Kidney epithelial cell (primary cell): ENCODE measurements at places on chromosomes 6 and 20.

GRCh38 chr20:58941471-58941870 lies 39.6 kb upstream of the NELFCD start:
- DNase-seq = no peak

GRCh38 chr6:134520181-134521115 lies 202.5 kb upstream of the SGK1 start:
- DNase-seq = no peak

DNA sequence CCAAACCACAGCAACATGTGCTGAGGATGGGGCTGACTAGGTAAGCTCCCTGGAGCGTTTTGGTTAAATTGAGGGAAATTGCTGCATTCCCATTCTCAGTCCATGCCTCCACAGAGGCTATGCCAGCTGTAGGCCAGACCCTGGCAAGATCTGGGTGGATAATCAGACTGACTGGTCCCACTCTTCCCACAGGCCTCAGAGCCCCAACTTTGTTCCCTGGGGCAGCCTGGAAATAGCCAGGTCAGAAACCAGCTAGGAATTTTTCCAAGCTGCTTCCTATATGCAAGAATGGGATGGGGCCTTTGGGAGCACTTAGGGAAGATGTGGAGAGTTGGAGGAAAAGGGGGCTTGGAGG lies 1.5 kb upstream of the VEGFA start:
- DNase-seq = no peak

DNA sequence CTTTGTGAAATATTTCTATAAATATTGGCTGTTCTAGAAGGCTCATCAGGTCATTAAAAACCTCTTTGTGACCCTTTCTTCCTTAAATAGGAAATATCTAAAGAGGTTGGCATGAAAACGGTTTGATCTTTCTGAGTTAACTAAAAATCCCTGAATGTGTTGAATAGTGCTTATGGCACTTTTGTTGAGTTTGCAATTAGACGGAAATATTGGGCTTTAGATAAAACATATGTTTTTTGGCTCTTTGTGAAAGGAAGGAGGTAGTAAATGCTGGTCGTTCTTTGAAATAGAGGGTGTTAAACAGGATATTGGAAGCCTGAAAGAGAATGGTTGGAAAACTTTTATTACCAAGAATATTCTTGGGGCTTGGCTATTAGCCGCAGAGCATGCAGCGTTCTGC lies 163.0 kb downstream of the ARID1B start:
- no peak for DNase-seq

DNA sequence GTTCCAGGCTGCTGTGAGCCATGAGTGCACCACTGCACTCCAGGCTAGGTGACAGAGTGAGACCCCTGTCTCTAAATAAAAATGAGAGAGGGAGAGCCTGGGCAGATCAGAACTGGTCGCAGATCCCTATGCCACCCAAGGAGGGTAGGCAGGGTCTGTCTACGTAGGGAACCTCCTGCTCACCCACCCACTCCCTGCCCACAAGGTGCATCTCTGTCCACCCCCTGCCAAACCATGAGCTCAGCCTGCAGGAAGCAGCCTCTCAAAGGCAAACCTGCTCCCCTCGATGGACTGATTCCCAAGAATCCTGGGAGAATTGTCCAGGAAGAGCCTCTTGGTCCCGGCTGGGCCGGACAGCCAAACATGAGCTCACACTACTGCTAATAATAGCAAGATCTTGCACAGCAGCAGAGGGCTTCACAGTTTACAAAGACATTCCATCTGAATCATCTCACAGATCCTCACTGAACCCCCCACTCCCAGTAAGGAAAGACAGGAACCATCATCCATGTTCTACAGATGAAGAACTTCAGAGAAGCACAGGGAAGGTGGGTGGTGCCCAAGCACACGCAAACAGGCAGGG lies 27.8 kb upstream of the TLDC2 start:
- no peak for DNase-seq

GRCh38 chr20:38321959-38322598 lies 18.1 kb downstream of the BPI start:
- no peak for DNase-seq

DNA sequence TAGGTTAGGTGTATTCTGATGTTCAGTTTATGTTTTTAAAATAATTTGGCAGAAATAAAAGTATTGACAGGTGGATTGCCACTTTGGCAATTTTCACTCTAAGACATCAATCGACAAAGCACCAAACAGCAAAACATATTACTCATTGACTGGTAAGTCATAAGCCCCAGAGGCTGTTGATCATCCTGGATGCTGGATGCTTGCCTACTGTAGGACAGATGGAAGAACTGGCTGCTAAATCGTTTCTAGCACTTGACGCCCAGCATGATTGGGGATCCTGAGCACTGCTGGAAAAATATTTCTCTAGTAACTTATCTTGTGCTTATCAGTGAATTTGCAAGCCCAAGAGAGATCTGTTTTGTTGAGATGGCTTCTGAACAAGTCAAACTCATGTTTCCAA lies 1001.9 kb upstream of the FLRT3 start:
- DNase-seq = no peak

- DNase-seq = no peak
These were observed 17.1 kb downstream of the MYT1 start for GRCh38 chr20:64181391-64181790.

GRCh38 chr6:30172681-30173080 lies 9.3 kb downstream of the TRIM15 start:
- DNase-seq = no peak

DNA sequence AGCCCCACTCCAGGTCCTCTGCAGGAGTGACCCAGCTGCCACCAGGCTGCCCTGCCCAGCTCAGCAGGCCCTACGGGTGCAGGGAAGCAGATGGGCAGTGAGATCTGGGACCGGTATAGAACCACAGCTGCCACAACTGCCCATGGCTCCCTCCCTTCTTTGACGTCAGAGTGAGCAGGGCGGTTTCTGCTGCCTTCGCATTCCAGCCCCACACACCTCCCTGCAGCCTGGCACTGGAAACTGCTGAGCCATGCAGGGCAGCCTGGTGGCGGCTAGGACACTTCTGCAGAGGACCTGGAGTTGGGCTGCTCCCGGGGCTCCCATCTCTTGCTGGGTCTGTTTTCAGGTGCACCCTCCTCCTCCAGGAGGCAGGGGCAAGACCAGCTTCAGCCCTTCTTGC lies 101.6 kb upstream of the CD93 start:
- DNase-seq = no peak

- DNase-seq = no peak
These were observed 35.0 kb downstream of the RANBP9 start for GRCh38 chr6:13676551-13677156.

GRCh38 chr6:149246691-149247384 lies 70.7 kb upstream of the TAB2 start:
- no peak for DNase-seq

DNA sequence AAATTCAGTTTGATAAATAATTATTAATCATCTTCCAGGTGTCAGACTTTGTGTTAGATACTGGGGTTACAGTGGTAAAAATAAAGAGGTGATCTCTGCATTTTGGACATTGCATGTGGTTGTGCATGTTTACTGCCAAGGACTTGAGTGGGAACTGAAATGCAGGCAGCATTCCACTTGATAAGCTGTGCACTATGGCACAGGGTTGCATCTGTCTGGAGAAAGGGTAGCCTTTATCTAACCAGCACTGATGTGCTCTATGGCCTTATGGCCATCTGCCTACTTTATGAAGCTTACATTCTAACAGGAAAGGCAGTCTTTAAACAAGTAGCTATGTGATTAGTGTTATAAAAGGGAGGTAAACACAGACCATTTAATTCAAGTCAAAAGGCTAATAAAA lies 53.0 kb upstream of the MLIP start:
- DNase-seq = no peak

GRCh38 chr6:82624251-82624650 lies 260.6 kb downstream of the TPBG start:
- DNase-seq = no peak

GRCh38 chr6:163525926-163526325 lies 111.4 kb downstream of the QKI start:
- no peak for DNase-seq

DNA sequence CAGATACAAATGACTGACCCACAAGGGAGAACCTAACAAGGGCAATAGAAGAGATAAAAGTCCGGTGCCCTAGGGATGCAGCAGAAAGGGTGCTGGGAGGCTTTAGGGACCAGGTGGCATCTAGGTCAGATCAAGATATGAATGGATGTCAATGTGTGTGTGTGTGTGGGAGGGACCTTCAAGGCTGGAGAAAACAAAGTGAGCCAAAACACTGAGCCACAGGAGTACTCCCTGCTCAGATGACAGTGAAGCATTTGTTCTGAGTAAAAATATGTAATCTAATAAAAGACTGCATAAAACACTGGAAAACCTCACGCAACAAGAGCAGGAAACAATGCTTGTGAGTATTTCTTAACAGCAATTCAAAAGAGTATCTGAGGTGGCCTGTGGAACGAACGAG lies 28.2 kb downstream of the ZNF337 start:
- DNase-seq = no peak

GRCh38 chr6:168152980-168153379 lies 74.0 kb upstream of the FRMD1 start:
- DNase-seq = no peak

DNA sequence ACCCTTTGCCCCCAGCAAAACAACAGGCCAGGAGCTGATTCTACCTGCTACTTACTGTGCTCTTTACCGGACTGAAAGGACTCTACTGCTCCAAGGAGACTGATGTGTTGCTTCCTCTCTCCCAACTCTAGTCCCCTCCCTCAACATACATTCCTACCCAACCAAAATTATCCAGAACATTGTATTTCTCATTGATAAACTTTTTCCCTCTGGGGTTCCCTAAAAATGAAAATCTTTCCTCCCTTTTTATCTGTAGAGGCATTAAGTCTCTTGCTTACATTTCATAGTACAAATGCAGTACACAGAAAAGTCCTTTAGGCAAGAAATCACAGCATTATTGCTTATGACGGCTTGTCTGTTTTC lies 940 bp upstream of the HS3ST5 start:
- DNase-seq = no peak

- no peak for DNase-seq
These were observed 90.5 kb downstream of the SAMD3 start for GRCh38 chr6:130132286-130132701.

DNA sequence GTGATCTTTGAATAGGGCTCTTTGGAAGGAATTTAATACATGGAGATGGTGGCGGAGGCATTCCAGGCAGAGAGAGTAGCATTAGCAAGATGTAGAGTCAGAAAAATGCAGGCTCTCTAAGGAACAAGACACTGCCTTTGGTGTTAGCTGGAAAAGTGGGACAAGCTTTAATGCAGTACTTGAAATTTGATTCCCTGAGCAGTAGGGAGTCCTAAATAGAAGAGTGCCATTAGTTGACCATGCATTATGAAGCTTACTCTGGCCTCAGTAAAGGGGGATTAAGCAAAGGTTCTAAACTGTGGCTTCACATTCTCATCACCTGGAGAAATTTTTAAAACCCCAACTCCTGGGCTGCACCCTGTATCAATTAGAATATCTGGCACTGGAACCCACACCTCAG lies 494.8 kb upstream of the SOX4 start:
- no peak for DNase-seq

DNA sequence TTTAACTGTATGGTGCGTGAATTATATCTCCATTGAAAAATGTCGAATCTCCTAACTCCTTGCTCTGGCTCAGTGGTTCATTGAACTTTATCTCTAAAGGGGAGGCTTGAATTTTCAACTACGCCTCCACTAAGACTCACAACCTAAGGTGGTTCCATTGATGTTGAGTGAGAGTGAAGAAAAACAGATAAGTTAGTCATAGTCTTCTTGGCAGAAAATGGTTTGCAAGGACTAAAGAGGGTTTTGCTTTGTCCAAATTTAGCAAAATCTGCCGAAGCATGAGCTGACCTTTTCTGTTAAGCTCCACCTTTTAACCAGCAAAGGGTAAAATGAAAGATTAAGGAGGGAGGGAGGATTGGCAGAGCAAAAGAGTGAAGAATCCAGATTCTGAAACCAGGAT lies 290.2 kb upstream of the SPTLC3 start:
- no peak for DNase-seq

GRCh38 chr20:33249456-33249855 lies 13.7 kb downstream of the BPIFA1 start:
- no peak for DNase-seq

DNA sequence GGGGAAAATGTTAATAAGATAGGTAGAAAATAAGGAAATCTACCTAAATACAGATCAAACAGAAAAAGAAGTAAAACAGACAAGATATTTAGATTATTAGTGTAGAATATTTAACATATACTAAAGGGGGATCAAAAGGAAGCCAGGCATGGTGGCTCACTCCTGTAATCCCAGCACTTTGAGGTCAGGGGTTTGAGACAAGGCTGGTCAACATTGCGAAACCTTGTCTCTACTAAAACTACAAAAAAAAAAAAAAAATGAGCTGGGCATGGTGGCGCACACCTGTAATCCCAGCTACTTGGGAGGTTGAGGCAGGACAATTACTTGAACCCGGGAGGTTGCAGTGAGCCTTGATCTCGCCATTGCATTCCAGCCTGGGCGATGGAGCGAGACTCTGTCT lies 55.5 kb downstream of the AFDN start:
- DNase-seq = no peak

DNA sequence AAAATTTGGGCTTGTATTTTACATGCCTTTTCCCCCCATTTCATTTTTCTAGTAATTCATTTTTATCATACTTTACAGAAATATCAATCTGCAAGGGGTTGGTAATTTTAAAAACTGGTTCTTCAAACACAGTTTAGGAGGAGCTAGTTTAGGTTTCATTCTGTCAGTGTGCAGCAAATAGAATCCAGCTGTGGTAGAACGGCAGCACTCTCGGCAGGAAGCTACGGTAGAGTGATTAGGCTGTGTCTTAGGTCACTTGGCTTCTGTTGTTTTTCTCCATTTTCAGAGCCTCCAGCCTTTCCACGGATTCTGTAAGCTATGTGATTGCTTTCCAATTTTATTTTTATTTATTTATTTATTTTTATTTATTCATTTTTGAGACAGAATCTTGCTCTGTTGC lies 32.7 kb downstream of the TLDC2 start:
- no peak for DNase-seq

DNA sequence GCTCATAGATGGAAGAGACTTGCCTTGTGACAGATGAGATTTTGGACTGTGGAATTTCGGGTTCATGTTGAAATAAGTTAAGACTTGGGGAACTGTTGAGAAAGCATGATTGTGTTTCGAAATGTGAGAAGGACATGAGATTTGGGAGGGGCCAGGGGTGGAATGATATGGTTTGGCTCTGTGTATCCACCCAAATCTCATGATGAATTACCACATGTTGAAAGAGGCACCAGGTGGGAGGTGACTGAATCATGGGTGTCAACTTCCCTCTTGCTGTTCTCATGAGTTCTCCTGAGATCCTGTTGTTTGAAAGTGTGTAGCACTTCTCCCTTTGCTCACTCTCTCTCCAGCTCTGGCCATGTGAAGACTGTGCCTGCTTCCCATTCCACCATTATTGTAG lies 17.9 kb downstream of the AHI1 start:
- DNase-seq = no peak

- DNase-seq = no peak
These were observed 31.5 kb upstream of the POLR1H start for GRCh38 chr6:30029588-30029987.
